Effector CD4-positive, alpha-beta T cell (primary cell): ENCODE measurements at places on chromosomes 4 and X.

GRCh38 chr4:186570193-186570996, 15.0 kb upstream of the MTNR1A start:
- DNase-seq = no peak

- DNase-seq = no peak
Measured at GRCh38 chr4:186104890-186105646, 564 bp downstream of the FAM149A start.

GRCh38 chrX:45622042-45622423, 421.4 kb upstream of the DIPK2B start:
- DNase-seq = no peak

- peak; percentile 87 for DNase-seq
Measured at GRCh38 chrX:1453951-1454785, 1.5 kb upstream of the ASMTL start.

DNA sequence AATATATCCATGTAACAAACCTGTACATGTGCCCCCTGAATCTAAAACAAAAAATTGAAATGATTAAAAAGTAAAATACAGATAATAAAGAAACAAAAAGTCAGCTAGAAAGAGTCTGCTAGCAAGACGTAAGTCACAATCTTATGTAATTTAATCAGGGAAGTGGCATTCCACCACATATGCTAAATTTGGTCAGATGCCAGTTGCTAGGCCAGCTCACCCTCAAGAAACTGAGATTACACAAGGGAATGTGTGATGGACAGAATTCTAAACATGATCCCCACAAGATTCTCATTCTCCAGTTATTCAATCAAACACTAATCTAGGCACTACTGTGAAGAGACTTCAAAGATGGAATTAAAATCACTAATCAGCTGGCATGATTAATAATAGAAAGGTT, 689.3 kb downstream of the CENPC start:
- no peak for DNase-seq

DNA sequence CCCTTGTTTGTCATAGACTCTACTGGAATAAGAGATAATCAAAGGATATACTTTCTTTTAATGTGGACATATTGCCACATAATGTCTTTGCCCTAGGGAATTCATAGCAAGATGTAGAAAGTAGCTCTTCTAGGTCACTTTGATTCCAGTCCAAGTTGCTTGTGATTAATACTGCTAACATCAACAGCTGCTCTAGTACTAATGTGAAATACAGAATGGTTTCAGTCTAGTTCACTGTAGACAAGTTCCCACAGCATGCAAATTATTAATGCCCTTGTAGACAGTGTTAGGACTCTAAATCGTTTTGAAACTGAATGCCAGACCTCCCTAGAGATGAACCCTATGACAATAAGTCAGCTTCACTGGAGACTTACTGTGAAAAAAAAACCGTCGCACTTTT, 494.6 kb upstream of the ATOH1 start:
- no peak for DNase-seq

GRCh38 chr4:22072726-22073125, 124.2 kb upstream of the KCNIP4 start:
- DNase-seq = no peak

DNA sequence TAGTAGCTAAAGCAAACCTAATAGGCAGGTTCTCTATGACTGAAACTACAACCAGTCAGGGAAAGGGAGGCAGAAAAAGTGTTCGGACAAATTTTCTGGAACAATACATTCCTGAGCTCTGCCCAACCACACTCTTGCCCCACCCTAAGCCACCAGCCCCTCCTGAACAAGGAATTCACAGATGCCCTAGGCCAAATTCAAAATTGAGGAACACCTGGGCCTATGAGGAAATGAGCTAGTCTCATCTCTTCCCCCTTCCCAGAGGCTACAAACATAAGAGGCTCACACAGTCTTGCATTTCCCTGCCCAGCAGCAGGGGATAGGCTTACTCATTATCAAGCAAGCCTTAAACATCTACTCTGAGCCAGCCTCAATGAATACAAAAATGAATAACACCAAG, 284.7 kb downstream of the ZNF674 start:
- DNase-seq = no peak

DNA sequence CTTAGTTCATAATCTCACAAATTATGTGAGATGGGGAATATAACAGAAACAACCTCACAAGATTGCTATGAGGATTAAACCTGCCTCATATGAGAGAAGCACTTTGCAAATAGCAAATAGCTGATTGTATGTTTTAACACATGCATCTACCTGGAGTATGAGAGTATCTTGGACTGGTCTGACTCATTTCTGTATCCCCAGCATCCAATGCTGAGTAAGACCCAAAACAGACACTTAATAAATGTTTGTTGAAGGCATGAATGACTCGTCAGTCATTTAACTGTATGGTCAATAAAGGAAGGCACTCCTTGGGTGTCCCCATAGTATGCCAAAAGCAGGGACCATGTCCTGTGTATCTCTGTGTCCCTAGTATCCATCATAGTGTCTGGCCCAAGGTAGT, 350.9 kb upstream of the F9 start:
- no peak for DNase-seq

- DNase-seq = no peak
Measured at GRCh38 chr4:83974111-83974780, 438.3 kb downstream of the GPAT3 start.

DNA sequence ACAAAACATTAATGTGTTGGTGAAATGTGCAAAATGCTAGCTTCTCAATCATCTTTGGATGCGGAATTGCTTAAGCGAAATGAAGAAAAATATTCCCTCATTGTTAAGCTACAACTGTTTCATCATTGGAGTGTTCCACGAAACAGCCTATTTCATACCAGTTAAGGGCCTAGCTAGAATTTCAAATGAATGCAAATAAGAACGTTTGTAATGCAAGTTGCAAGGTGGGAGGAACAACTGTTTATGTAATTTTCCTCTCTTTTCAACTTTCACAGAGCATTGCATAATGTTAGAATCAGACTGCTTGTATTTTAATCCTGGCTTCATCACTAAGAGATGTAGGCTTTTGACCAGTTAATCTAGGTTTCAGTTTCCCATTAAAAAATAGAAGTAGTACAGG, 480.1 kb downstream of the IL1RAPL1 start:
- DNase-seq = no peak

- DNase-seq = no peak
Measured at GRCh38 chrX:72358313-72358712, 52.6 kb upstream of the CITED1 start.

- no peak for DNase-seq
Measured at GRCh38 chr4:65383589-65384305, 286.5 kb downstream of the EPHA5 start.

- no peak for DNase-seq
Measured at GRCh38 chrX:69236641-69237040, 71.4 kb upstream of the PJA1 start.

- DNase-seq = no peak
Measured at GRCh38 chr4:187798385-187798784, 197.2 kb upstream of the ZFP42 start.

- DNase-seq = no peak
Measured at GRCh38 chr4:156251373-156252065, 297.9 kb upstream of the CTSO start.

GRCh38 chrX:12010436-12010835, 127.8 kb upstream of the FRMPD4 start:
- no peak for DNase-seq

GRCh38 chrX:127558811-127559210, 493.4 kb downstream of the ACTRT1 start:
- DNase-seq = no peak

DNA sequence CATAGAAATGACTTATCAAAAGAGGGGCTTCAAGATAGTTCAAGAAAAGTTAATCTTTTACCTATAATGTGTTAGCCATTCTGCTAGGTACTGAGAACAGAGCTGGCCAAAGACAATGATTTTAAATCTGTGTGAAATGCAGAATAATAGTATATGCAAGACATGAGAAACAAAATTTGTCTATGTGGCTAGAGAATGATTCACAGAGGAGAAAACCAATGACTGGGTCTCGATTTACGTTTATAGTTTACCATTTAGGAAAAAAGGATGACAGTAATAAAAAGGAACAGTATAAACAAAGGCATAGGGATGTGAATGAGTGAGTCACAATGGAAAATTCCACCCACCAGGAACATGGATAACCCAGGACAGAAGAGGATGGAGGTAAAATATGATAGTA, 31.9 kb downstream of the NPFFR2 start:
- no peak for DNase-seq

- DNase-seq = no peak
Measured at GRCh38 chr4:117700111-117700892, 334.0 kb upstream of the NDST3 start.

- DNase-seq = no peak
Measured at GRCh38 chr4:112664611-112665010, 27.7 kb downstream of the LARP7 start.

GRCh38 chrX:103831803-103832544, at the start of gene RAB9B:
Gene RAB9B (minus strand): TSS chrX:103832257. CDS start chrX:103825784, 6,473 bp downstream.
- DNase-seq = no peak

DNA sequence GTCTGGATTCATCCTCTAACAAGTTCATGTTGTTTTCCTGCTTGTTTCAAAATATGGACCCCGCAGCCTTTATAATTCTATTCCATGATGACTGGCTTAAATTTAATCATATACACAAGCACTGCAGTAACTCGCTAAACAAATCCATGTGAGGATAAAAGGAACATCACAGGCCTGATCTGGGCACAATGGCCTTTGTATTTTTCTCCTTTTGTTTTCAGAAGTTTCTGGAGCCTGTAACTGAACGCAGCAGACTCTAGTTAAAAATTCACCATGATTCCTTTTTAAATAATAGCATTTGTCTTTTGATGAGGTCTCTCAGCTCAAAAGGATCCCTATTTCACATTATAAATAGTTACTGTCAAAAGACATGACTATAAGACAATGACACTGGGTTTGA, 30.2 kb upstream of the TMEM184C start:
- DNase-seq = no peak

DNA sequence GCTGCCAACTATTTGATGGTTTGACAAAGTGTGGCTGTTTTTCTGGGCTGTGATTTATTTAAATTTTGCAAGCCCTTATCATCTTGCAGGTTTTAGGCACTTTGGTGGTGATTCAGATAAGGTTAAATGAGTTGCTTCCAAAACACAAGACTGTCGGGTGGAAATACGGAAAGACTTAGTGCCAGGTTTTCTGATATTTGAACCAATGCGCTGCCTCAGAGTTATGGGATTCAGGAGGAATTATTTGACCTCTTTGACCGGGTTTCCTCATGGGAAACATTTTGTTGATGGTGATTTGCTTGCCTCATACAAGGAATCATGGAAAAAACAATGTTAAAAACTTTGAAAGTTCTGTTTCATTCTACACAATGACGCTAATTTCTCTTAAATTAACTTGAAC, 136.1 kb upstream of the MAP9 start:
- no peak for DNase-seq

DNA sequence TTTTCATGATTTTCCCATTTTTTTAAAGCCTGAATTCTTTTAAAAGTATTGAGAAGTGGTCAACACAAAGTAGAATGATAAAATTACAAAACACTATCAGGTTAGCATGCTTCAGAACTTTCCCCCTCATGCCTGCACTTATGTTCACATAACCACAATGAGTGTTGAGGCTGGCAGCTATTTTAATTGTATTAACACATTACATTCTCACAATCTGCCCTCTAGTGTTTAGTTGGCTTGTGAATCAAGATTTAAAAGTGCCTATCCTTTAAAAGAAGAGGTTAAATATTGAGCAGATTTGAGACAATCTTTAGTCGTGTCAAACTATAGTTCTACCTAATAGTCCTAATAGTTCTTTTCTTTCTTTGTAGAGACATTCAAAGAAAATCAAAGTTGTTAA, 93.6 kb upstream of the NAP1L5 start:
- no peak for DNase-seq

DNA sequence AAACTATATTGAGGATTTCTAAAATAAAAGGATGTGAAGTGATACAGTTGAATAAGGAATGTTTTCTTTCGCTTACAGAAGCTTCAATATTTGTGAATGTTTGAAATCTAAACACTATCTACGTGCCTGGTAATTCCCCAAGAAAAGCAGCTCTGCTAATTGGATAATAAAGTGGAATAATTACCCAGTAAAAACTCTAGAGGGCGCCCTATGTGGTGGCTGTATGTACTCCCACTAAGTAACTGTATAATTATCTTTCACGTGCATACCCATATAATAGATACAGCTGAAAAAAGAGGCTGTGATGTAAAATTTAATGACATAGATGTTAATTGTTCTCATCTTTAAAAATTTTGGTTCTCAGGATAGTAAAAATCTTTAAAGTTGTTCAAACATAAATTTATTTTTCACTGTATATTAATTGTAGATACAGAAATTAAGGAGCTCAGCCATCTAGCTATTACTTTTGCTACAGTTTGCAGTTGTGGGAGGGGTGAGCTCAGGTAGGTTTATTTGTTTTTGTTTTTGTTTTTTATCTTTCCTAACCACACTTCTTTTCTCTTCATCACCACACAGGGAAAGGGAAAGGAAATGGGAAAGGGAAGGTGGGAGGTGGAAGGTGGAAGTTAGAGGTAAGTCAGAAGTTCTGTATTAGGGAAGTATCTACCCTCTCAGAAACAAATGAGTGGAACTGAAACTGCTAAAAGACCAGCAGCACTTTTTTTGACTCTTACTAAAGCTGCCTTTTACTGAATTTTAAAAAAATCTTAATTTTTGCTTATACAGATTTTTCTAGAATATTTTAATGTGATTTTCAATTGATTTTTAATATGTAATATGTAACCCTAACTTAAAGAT, 151.7 kb upstream of the RPS6KA6 start:
- DNase-seq = no peak

DNA sequence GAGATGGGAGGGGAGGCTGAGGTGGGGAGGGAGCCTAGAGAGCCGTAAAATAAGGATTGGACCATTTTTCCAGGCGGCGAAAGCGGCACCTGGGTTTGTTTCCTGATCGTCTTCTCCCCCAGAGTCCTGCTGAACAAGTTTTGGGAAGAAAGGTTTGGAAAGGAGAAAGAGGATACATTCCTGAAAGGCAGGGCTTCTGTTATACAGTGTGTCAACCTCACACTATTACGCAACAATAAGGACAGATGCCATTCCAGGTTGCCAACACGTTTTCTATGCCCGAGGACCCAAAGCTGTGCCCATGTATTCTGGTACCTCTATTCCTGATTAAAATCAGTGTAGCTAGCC, 658 bp downstream of the SCOC start:
- DNase-seq = no peak

GRCh38 chr4:89024051-89024675, 32.8 kb downstream of the FAM13A start:
- peak; percentile 59 for DNase-seq

GRCh38 chrX:15909605-15910004, 55.0 kb upstream of the AP1S2 start:
- no peak for DNase-seq

- DNase-seq = no peak
Measured at GRCh38 chrX:45186643-45187026, 14.0 kb downstream of the DIPK2B start.

GRCh38 chr4:76993787-76994641, 44.5 kb downstream of the SEPTIN11 start:
- peak; percentile 45 for DNase-seq

DNA sequence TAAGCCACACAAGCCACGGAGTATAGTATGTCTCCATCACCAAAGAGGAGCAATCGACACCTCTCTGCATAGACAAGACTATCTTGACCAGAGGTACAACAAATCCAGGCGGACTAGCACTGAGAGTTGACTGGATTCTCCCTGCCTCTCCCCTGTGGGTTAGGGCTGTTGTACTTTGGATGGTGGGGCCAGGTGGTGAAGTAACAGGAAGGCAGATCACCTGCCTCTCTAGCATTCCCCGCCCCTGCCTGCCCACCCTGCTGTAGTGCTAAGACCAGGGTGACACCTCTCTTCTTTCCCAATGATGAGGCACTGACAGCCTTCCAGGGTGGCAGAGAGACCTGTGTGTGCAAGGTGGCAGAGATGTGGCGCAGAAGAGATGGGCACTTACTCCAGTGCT, 47.5 kb upstream of the TRIM2 start:
- no peak for DNase-seq

GRCh38 chr4:92236877-92237276, 66.9 kb upstream of the GRID2 start:
- no peak for DNase-seq
